ENCODE measurements at places on chromosomes 11 and 22.

DNA sequence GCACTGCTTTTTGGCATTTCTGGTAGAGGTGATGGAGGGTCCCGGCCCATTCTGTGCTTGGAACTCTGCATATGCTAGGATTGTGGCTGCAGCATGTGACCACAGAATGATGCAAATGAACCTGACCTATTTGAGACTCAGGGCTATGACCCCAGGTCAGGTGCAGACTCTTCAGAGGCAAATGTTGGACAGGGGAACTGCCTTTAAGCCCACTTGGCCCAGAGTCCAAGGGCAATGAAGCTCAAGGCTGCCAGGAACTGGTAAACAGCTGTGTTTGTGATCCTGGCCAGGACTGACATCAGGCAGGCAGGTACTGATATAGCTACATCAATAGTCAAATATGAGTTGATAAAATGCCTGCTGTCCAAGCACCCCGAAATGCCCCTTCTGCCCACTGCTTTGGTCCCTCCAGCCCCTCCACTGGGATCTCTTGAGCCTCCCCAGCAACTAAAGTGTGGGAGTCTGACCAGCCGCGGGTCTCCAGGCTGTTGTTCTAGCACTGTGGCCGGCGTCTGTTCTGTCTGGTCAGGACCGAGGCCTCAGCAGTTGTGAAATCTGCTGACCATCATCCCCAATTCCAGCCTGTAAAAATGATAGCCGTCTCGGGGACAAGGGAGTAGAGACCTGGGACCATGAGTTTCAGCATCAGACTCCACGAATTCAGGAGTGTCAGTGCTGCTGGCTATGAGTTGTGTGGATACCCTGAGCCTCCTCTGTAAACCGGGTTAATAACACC is 82.4 kb upstream of the EIF3D start:
- DNase-seq: no peak

DNA sequence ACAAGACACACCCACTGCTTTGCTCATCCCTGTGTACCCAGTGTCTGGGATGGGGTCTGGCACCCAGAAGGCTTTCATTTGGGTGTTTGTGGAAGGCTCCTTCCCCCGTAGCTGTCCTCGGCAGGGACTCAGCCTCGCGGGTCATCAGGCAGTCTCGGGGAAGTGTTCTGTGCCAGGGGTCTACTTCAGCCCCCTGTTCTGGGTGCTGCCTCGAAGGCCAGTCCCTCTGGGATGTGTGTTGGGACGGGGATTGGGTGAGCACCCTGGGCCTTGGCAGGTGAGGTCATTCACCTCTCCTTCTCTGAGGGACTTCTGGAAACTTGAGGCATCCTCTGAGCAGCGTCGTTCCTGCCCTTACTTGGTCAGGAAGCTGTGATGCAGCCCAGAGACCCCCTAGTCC is 65.5 kb downstream of the RPUSD4 start:
- DNase-seq: no peak

DNA sequence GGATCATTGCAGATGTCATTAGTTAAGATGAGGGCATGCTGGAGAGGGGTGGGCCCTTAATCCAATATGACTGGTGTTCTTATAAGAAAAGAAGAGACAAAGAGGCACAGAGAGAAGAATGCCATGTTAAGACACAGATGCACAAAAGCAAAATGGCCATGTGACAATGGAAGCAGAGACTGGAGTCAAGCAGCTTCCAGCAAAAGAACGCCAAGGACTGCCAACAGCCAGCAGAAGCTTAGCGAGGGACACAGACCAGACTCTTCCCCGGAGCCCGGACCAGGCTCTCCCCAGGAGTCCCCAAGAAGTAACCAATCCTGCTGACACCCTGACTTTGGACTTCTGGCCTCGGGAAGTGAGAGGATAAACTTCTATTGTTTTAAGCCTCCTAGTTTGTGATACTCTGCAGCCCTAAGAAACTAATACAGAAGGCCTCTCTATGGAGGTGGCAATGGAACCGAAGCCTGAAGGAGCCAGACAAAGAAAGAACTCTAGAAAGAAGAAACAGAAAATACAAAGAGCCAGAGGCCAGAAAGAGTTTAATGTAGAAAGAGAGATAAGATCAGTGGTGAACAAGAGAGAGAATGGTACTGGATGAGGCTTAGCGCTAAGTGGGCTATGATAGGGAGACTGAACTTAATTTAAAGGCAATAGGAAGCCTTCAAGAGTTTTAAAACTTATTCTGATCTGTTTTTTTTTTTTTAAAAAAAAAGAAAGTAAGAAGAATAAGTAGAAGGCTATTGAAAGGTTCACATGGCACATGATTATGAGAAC is 27.7 kb downstream of the PRCP start:
- no peak for DNase-seq

DNA sequence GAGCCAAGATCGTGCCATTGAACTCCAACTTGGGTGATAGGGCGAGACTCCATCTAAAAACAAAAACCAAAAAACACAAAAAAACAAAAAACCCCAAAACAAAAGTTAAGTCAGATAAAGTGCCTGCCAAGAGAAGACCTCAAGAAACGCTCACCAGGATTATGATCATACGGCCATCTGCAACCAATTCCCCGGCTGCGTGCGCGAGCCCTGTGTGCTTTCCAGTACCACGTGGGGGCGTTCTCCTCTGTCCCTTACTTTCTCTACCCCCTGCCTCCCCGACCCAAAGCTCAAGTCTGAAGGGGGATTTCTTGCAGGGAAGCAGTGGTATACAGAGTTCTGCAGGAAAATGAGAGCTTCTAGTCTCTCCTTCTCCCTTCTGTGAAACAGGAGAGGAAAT is 10.5 kb upstream of the RPS19BP1 start:
- no peak for DNase-seq

DNA sequence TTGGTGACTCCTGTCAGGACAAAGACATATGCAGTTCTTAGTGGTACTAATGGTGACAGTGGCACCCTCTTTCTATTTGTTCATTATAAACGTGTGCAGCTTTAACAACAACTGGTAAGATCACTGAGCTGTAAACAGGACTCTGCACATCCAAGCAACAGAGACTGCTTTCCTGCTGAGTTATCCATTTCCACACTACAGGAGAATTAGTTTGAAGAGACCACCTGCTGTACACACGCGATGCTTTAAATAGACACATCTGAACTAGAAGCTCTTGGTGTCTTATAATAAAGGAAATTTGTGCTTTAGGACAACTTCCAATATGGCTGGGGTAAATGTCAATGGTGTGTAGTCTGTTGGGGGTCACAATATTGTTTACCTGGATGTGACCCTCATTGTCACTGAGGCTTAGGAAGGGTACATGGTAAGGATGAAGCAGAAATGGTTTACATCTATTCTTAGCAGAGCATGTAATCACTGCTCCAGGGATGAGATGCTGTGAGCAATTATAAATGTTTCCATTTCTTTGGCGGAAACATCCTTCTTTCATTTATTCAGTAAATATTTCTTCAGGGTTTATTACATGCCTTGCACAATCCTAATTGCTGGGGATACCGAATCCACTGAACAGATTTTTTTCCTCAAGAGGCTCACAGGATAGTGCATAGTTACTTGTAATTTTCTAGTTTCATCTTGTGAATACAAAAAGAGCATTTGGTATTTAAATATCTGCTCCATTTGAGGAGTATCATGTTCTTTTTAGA is 354.0 kb upstream of the CCDC90B start:
- no peak for DNase-seq

GRCh38 chr11:2207212-2207611 is 35.6 kb upstream of the TH start:
- DNase-seq: no peak

DNA sequence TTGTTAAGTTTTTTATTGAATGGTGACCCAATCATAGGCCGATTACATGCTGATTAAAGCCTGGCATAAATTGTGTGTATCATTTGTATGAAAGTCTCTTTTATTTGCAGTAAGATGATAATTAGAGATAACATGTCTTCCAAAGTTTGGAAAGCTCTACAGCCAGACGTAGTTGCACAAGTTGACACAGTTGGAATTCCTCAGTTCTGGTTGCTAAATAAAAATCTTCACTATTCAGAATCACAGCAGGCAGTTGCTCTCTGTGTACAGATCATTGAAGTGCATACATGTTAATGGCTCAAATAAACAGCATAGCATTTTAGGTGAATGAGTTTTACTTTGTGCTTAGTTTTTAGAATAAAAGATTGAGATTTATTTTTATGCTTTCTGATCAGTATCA is 69.5 kb downstream of the ARHGAP42 start:
- no peak for DNase-seq

DNA sequence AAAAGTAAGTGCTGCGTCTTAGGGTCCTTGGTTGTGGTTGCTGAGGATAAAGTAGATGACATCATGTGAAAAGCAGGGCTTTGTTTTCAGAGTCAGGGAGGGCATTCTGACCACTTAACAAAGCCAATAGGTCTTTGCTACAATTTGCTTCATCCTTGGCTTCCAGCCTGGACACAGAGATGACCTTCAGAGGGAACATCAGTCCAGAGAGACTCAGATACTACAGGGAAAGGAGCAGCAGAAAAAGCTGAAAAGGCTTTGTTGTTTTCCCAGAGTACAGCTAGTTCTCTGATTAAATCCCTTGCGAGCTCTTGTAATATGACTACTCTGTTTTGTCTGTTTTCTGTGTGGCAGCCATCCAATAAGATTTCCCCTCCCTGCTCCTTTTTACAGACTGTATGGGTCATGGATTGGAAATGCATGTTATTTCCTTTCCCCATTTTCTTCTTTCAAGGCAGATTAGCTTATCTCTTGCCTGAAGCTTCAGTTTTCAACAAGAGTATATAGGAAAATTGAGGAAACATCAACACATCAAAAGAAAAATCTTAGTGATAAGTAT is 31.9 kb downstream of the ATG13 start:
- peak; percentile 45 for DNase-seq

DNA sequence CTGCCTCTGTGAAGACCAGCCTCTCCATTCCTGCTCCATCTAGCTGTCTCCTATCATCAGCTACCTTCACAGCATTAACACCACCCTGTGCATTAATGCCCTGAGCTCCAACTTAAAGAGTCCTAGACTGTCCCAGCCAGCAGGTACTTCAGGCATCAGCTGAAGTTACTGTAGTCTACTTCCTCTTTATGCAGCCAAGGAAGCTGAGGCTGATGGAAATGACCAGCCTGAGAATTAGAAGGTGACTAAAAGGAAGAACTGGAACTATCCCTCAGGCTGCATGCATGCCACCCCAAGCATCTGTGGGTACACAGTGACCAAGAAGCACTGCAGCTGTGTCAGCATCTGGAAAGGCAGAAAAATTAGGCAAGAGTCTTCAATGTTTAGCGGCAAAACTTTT is 28.2 kb downstream of the MS4A10 start:
- DNase-seq: no peak

All from nucleus accumbens (tissue), 56 donors.